ENCODE measurements at places on chromosomes 13 and 19.

DNA sequence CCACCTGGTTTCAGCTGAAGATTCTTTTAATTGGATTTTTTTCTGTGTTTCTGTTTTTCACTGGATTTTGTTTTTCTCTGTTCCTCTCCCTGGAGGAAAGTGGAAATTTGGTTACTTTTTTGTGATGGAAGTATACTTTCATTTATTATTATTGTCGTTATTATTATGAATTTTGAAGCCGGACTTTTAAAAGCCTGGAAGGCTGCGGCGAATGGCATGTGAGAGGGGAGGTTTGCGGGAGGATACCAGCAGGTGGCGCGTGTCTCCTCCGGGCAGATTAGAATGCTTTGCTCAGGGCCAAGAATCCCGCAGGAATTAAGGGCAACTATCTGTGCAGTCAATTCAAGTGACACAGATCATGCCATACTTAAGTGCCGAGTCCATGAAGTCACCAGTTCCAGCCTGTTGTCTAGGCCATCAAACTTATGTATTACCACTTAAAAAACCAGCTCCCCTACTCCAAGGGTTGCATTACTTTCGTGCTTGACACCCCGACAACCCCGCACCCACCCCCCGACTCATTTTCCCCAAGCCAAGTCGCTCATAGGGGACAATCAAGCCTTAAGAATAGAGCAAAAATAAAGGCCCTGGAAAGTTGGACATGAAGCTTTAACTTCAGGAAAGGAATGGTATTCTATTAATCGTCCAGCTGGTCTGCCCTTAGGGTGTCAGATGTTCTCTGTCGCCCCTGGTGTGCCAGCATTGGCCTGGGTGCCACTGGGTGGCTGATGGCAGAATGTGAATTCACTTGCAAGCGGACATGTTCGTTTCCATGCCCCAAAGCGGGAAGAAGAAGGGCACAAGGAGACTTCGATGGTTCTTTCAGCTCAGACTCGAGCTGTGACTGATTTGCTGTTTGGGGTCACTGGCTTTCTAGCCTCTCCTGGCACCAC, 1.3 kb upstream of the LRCH1 start:
- peak; percentile 76 for DNase-seq

DNA sequence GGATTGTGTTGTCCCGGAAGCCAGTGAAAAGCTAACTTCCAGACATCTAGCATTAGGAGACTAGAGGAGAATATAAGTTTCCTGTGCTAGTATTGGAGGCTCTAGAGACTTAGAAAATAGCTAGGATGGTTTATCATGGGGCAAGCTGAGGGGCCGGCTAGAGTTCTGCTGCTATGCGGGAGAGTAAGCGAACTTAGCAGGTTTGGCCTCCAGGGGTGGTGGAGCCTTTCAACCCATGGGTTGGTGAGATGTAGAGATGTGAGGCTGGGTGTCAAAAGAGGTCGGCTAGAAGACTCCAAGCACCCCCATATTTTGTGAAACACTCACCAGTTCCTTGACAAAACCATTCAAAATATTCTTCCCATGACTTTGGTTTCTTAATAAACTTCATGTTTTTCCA, 4.4 kb downstream of the SULT2A1 start:
- DNase-seq: no peak

DNA sequence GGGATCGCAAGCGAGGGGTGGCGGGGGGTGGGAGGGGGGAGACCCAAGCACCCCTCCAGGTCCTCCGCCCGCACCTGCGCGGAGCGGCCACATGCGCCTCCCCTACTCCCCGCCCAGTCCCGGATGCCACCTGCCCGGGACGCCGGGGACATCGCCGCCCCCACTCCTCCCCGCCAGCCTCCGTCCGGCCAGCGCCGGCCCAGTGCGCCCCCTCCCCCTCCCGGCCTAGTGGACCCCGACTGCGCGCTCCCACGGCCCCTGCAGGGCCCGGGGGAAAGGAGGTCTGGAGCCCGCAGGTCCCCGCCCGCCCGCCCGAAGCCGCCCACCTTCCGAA, 263 bp downstream of the RHPN2 start:
- peak; percentile 29 for DNase-seq

DNA sequence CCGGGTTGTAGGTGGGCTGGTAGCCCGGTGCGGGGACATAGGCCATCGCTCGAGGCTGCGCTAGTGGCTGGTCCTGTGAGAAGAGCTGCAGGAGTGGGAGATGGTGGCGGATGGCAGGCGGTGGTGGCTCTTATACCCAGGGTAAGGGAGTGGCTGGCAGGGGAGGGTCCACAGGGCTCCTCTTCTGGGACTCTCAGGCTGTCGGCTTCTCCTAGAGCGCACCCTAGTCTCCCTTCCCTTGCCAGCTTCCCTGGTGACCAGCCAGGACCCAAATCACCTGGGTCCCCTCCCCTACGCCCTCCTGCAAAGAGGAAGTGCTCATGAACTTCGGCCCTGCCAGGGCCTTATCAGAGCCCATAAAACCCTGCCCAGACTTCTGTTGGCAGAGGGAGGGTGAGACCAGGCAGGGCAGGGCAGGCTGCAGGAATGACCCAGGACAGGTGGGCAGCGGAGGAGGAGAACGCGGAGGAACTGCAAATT, at the start of gene LGALS4:
TSS of gene LGALS4 (minus strand) at position 105 of the 480 bp plus-strand sequence. CDS start at position 46, 59 bp downstream.
- no peak for DNase-seq

- no peak for DNase-seq
Measured at GRCh38 chr19:6686628-6686975, 16.6 kb upstream of the TNFSF14 start.

GRCh38 chr19:49551531-49551930, 23.7 kb downstream of the RCN3 start:
- no peak for DNase-seq

DNA sequence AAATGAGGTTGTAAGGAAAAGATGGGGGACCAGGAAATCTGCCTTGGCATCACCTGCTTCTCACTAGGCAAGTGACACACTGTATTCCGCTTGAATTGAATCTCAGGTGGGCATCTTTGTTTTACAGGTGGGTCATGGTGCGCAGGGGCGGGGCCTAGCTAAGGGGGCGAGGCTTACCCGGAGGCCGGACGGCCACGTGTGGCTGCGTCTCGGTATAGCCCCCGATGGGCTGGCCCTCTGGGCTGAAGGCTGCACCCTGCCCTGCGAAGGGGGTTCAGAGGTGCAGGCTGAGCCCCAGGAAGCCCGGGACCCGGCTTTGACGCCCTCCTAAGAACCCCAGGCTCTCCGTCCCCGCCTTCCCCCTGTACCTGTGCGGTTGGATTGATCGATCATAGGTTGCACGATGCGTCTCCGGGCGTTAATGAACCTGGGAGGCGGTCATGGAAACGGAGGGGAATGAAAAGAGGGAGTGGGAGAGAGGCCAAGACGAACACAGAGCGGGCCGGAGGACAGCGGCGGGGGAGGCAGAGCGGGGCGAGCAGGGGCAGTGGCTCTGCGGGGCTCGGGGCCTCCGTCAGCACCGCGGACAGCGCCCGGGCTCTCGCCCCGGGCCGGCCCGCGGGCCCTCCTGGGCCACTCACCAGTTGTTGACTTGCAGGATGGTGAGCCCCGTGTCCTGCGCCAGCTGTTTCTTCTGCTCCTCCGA, 12.5 kb downstream of the MEIS3 start:
- DNase-seq: no peak

DNA sequence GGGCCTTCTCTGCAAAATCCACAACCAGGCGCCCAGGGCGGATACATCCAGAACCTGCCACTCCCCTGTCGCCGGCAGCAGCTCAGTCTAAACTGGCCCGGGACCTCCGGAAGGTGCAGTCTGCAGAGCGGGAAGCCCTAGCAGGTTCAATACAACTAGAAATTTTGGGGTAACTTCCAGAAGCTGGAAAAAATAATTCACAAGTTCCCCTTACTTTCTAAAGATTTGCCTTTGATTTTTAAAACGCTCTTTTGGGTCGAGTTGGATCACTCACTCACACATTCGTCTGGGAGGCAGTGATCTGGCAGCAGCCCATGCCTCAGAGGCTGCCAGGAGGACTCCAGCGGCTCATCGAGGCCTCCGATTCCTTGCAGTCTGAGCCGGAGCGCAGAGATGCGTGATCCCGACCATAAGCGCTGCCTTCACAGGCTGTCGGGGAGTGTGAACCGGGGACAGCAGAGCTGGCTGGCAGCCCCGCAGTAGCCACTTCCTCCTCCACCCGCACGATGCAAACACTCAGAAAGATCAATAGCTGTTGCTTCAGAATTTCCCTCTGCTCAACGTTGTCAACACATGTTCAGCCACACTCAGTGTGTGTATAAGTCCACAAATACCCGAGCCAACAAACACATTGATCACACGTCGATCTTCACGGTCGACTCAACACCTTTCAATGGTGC, 35.6 kb upstream of the ZNF507 start:
- no peak for DNase-seq

- DNase-seq: peak; percentile 76
Measured at GRCh38 chr13:101489643-101490405, 37.3 kb downstream of the ITGBL1 start.

GRCh38 chr19:42345191-42345812, 19.9 kb downstream of the MEGF8 start:
- DNase-seq: no peak

DNA sequence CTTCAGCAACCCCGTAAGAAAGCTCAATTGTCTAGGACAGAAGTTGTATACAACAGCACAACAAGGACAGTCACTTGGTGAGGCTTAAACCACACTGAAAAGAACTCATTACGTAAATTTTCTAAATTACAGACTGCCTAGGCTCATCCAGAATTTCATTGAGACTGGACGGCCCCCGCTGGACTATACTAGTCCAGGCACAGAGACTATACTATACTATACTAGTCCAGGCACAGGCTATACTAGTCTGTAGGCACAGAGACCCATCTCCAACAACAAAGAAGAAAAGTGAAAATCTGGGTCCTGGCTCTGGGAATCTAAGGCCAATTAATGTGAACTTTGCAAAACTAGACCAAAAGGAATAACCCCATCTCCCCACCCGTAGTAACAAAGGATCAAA, 700 bp downstream of the ZNF816 start:
- DNase-seq: peak; percentile 7

DNA sequence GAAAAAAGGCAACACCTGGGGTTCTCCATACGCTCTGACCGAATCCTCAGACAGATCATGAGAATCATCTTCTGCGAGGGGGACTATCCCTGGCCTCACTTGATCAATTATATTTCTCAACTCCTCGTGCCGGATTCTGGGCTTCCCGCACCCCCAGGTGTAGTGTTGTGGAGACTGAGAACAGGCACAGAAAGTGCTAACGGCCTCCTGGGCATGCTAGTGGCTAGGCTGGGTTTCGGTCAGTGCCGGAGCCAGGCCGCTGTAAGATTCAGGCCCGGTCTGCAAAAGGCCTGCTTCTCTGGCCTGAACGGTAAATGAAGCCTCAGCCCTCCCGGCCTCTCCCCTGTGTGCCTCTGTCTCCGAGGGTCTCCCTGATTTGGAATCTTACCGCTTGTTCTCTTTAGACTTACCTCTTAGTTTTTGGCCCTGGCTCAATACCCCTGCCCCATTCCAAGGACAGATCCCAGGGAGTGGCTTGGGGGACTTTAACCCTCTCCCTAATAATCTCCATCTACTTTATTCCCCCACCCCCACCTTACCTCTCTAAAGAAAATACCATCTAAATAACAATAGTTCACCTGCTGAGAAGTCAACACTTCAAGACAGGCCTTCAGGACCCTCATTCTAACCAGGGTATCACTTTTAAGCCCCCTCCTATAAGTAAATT, 79.0 kb upstream of the MEDAG start:
- DNase-seq: no peak

DNA sequence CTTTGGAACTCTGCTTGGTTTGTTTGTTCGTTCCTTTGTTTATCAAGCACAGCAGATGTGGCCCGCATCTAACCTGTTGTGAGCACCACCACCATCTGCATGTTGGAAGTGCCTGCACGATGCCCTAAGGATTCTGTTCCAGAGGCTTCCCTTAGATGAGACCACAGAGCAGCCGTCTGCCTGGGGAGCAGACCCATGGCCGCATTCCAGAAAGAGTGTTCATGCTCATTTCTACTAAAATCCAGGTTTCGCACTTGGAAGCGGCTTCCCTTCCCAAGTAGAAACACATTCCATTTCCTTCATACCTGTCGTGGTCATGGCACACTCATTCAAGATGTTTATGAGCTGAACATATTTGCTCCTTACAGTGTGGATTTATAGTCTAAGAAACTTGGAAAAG, 27.2 kb downstream of the COL4A2 start:
- no peak for DNase-seq

DNA sequence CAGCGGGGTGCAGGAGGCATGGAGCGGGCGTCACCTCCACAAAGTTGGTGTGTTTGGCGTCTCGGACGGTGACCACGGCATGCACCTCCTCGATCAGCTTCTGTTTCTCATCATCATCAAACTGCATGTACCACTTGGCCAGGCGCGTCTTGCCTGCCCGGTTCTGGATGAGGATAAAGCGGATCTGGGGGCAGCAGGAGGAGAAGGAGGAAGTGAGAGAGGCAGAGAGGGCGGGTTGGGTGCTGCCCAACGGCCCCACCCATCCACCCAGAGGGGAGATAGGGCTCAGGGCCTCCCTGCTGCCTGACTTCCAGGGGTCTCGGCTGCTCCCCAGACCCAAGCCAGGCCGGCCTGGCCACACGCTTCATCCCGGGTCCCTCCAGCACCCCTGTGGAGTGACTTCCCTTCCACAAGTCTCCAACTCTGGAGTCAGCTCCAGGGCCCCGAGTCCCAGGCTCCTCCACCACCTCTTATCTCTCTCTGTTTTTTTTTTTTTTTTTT, 4.6 kb downstream of the AP2S1 start:
- DNase-seq: no peak
